ENCODE measurements at places on chromosomes 3 and 15. TPM values are rescaled to one million over a fixed set of nuclear protein-coding genes. Genes with fewer than 3 reads are reported as not detected.

The GABRG3 gene
- total RNA-seq = not detected

The ITPKA gene
- 44.2 TPM for total RNA-seq

The CKMT1A gene
- total RNA-seq = not detected

The PARP15 gene
- total RNA-seq = under 0.01 TPM

The C3orf49 gene
- total RNA-seq = not detected

The CFAP20DC gene
- total RNA-seq = 2.8 TPM

The CPN2 gene
- not detected for total RNA-seq

The GXYLT2 gene
- 29.0 TPM for total RNA-seq

The ECT2 gene
- total RNA-seq = 24.3 TPM

The LDHAL6B gene
- not detected for total RNA-seq

The NEIL1 gene
- 1.6 TPM for total RNA-seq

The BOC gene
- total RNA-seq = 10.0 TPM

The CACNA1D gene
- total RNA-seq = 0.26 TPM

The CCR8 gene
- total RNA-seq = not detected

The WDR6 gene
- 59.0 TPM for total RNA-seq

The TAGLN3 gene
- not detected for total RNA-seq

The BUB1B gene
- 10.3 TPM for total RNA-seq

The PLA2G4B gene
- total RNA-seq = under 0.01 TPM

The ALDH1A2 gene
- total RNA-seq = 2.7 TPM

The UBA3 gene
- total RNA-seq = 44.0 TPM

The ALPK3 gene
- 3.1 TPM for total RNA-seq

The GP5 gene
- 0.24 TPM for total RNA-seq

The CTXN2 gene
- not detected for total RNA-seq

The IL17RD gene
- total RNA-seq = 2.3 TPM

The GRK7 gene
- total RNA-seq = under 0.01 TPM

Data from epithelial cell of alveolus of lung (primary cell).